ENCODE measurements at places on chromosomes 12 and 14.

GRCh38 chr12:14948672-14949071 is 10.3 kb upstream of the ERP27 start:
- DNase-seq, result no peak

- no peak for DNase-seq
These were observed 325.0 kb downstream of the CCER1 start for GRCh38 chr12:90630006-90630405.

DNA sequence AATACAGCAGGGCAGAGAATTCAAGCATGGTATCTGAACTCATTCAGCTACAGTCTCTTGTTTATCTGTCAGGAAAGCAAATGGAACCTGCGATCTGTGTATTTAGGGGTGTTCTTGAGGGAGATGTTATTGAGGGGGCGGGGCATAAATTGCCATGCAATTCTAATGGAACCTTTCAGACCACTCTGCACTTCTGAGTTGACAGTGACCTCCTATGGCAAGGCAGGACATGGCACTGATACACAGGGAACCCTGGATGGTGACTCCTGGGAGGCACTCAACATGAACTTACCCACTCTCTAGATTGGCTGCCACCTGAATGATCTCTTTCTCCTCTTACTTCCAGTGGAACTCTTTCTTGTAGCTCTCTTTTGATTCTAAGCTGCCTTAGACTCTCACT is 787.3 kb downstream of the VRK1 start:
- no peak for DNase-seq

DNA sequence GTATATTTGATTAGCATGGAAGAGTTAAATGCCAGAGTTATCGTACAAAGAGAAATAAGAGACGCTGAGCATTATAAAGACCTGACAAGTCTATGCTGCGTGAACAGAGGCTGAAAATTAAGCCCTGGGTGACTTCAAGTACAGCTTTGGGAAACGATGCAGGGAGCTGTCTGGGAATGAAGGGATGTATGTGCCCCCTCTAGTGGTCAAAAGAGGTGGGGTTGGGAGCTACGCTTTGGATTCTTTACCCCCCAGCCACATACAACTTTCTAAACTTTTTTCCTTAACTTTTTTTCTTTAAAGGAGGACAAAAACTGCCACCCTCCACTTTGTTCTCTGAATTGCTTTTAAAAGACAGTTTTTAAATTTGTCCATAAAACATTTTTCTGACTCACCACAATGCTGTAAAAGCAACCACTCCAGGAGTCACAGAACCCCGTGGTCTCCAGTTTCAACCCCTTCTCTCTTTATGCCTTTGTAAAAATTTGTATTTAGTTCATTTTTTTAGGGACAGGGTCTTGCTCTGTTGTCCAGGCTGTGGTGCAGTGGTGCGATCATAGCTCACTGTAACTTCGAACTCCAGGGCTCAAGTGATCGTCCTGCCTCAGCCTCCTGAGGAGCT is 59.4 kb downstream of the ZNF664 start:
- DNase-seq, result no peak

DNA sequence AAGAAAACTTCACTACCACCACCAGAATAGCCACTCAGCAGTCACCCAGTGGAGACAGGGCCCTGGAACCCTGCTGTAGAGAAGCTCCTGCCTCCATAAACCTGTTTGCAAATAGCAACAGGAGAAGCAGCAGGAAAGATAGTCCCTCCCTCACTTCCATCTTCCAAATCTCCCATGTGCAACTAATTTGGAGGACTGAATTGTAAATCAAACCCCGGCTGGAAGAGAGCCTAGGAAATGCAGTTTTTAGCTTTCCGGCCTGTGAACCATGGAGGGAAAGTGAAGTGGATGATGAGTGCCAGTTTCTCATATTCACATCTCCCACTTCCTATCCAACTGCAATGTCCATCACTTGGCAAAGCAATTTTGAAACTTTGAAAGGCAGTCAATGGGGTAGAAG is 167.2 kb upstream of the FRMD6 start:
- DNase-seq, result no peak

DNA sequence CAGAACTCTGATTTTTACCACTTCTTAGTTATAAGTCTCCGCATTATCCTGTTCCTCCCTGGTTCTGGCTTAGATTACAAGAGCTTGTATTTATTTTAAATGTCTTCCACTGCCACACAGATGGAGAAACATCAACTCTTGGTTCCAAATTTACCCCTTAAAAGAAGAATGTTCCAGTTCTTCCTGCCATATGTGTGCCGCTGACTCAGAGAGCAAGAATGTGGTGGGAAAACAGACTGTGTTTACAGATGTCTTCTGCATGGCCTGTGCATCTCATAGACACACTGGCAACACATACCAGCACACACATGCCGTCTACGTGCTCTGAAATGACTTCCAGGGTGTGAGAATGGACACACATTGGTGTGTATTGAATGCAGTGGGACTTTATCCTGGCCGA is 383.0 kb downstream of the LRIG3 start:
- no peak for DNase-seq

DNA sequence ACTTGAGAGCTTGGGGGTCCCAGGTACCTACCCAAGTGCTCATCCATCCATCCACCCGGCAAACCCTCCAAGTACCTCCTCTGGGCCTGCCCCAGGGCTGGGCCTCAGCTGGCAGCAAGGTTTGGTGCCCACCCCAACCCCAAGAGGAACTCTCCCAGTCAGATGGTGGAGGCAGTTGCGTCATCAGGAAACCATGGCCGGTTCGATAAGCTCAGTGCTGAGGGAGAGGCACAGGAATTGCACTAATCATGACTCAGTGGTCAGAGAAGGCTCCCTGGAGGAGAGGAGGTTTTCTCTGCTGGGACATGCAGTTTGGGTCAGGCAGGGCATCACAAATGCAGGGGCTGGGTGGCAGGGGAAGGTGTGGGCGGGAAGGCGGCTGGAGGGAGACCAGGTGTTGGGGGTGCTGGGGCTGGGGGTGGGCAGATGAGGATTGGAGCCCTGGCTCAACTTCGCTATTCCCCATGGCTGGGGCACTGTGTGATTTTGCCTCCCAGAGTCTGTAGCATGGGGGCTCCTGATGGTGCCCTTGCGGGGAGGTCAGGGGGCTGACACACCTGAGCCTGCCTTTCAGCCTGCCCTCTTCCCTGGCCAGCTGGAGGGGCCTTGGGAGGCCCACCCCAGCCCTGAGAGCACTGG is 32.2 kb downstream of the SH2B3 start:
- no peak for DNase-seq

GRCh38 chr12:53052419-53053217 is 2.8 kb downstream of the TNS2 start:
- no peak for DNase-seq

DNA sequence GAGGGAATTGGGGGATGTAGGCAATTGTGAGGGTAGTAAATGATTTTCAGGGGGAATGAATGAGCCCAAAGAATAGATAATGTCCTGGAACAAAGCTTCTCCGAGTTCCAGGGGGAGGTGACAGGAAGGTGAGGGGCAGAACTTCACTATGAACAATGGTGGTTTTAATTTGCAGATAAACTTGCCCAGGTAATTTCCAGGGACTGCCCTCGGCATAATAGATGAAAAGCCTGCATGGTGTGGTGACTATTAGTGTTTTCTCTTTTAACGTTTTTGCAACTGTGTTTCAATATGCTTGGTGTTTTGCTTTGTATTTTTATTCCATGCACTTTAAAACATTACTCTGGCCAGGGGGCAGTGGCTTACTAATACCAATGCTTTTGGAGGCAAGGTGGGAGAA is 325.2 kb upstream of the RGS6 start:
- no peak for DNase-seq

GRCh38 chr12:99057670-99058069 is 412.6 kb downstream of the APAF1 start:
- no peak for DNase-seq

DNA sequence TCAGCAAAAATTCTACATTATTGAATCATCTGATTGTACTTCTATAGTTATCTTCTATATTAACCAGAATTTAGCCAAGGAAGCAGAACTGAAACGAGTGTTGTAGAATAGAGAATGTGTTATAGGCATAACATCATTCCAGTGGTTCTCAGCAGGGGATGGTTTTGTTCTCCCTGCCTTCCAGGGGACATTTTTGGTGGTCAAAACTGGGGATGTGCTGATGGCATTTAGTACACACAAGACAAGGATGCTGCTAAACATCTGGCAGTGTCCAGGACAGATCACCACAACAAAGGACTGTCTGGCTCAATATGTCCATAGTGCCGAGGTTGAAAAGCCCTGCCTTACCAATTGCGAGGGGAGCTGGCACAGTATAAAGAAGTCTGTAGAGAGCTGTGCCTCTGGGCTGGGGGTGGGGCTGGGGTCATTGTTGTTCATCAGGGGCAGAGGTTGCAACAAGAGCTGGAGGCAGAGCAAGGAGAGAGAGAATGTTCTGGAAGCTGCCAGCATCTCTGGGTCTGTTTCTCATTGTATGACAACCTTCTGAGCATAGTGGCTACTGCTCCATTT is 1472.8 kb downstream of the AACS start:
- no peak for DNase-seq

- DNase-seq, result no peak
These were observed 314.8 kb upstream of the TBX3 start for GRCh38 chr12:114998750-114999128.

DNA sequence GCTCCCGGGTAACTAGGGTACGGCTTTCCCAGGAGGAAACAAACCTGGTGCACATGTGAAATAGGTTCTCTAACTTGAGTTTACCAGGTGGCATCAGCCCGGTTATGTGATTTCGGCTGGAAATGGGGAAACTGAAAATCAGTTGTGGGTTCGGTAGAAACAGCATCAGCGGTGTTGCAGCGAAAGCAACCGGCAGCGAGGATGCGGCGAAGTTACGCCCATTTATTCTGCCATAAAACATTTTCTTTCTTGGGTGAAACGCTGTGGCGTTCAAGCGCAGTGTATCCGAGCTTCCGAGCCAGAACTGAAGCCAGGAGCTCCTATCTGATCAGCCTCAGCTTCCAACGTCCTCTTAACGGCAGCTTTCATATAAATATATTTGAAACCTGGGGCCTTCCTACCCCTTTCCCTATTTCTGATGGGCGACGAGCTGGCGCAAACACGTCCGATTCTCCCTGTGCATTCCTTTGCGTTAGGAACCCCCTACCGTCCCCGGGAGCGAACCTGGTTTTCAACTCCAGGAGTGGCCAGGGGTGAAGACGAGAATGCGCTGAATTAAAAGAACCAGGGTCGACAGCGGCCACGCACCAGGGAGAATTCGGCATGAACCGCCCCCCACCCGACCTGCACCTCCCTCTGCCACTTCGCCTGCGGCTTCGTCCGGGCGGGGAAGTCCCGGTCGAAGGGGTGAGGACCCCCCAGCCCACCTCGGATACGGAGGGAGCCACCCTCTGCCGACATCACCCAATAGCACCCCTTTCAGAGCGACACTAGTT is 1.6 kb downstream of the DPF3 start:
- DNase-seq, result no peak

- no peak for DNase-seq
These were observed 314.1 kb downstream of the TMEM121 start for GRCh38 chr14:105840266-105841021.

DNA sequence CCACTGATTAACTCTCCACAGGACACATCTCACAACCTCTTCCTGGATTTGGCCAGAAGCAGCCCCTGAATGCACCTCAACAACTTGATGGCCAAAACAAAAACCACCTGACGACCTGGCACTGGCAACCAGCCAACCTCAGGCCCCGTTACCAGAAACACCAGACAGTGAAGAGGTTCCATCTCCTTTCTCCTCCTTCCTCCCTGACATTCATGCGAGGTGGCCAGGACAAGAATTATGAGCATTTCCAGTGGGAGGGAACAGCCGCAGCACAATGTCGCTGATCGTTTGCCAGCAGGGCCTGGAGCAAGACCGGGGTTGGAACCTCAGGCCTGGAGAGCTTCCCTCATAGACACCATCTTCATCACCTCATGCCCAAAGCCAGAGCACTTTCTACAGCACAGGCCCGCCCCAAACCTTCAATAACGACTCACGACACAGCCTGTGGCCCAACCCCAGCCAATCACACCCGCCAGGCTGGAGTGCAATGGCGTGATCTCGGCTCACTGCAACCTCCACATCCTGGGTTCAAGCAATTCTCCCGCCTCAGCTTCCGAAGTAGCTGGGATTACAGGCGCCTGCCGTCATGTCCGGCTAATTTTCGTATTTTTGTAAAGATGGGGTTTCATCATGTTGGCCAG is 48.7 kb downstream of the CCDC88C start:
- no peak for DNase-seq

DNA sequence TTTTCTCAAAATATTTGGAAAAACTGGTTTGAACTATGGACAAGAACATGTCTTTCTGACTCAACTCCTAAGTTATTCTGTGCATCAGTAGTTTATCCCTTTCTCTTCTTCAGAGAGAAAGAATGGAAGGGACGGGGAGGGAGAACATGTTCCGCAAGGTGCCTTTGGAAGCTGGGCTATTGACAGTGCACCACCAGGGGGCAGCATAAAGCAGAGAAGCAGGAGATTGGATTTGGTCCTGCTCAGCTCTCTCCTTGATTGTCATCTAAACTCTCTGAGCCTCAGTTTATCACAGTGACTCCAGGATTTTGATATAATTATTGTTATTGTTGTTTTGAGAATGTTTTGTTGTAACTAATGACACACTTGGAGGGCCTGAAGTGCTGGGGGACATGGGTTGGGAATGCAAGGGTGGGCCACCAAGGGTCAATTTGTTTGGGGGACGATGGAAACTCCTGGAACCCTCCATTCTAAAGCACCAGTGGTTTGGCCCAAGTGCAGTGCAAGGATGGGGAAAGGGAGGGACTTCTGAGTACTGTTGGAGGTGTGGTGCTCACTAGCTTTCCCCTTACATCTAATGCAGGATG is 45.3 kb upstream of the ANO6 start:
- DNase-seq, result peak; percentile 50

GRCh38 chr12:66573605-66574004 is 105.3 kb downstream of the GRIP1 start:
- DNase-seq, result no peak

GRCh38 chr12:101474248-101474647 is 888 bp upstream of the SPIC start:
- DNase-seq, result no peak

GRCh38 chr12:121578230-121579189 is 2.3 kb downstream of the KDM2B start:
- no peak for DNase-seq

DNA sequence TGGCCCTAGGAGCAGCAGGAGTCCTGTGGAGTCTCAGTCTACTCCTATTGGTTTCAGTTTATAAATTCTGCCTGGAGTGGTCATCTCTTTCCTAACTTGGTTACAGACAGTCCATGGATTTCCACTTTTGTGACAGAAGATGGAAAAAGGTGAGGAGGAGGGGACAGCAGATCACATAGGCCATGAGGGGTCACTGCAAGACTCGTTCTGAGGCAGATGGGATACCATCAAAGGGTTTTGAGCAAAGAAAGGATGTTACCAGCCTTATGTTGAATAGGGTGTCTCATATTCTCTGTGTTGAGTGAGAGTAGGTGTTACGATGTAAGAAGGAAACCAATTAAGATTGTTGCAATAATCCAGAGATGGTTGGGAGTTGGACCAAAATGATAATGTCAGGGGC is 15.3 kb downstream of the PDE3A start:
- DNase-seq, result no peak

DNA sequence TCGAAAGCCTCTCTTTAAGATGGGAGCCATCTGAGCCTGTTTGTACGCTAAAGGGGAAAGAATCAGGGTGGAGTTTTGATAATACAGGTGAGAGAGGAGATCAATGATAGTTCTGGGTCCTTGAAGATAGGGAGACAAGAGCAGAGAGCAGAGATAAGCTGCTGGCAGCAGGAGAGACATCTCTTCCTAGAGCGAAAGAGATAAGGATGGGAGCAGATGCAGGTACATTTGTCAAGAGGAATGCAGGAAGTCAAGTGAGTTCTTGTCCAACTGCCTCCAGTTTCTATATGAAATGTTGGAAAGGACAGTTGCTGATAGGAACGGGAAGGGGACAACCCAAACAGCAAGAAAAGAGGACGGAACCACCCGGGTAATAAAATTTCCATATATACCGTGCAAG is 24.7 kb upstream of the HIF1A start:
- no peak for DNase-seq
